ENCODE measurements at places on chromosomes 4 and X.
A peak's percentile ranks its signal among the peaks of the same experiment; 100 is the strongest.

GRCh38 chrX:40063555-40063954 is 34.2 kb downstream of the BCOR start:
- no peak for DNase-seq

GRCh38 chr4:7735395-7735794 is 204.3 kb downstream of the AFAP1 start:
- no peak for DNase-seq

- no peak for DNase-seq
These were observed 38.1 kb upstream of the ATXN3L start for GRCh38 chrX:13357925-13358324.

DNA sequence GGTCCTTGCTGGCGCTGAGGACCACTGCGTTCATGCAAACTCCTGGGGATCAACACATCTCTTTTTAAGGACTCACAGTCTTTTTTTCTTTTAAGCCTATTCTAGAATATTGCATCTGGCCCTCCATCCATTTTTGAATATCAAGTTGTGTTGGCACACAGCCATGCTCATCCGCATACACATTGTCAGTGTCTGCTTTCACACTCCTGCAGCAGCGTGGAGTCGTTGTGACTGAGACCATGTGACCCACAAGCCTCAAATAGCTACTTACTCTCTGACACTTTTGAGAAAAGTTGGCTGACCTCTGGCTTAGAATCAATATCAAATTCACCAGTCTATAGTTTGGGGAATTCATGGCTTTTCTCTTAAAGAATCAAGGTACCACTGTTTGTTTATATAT is 191.8 kb upstream of the S100G start:
- no peak for DNase-seq

DNA sequence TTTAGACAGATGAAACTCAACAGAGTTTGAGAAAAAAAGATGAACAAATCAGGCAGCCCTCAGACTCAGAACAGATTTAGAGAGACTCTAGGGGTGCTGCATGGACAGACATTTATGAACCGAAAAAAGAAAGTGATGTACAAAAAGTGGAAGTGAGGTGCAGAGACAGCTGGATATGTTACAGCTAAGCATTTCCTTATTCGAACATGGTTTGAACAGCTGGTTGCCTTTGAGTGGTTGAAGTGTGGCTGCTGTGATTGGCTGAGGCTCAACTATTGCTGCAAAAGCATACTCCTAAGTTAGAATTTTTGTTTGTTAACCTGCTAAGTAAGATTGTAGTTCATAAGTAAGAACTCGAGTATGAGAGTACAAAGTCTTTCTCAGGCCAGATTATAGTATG is 331.5 kb upstream of the PABPC4L start:
- DNase-seq, result no peak

DNA sequence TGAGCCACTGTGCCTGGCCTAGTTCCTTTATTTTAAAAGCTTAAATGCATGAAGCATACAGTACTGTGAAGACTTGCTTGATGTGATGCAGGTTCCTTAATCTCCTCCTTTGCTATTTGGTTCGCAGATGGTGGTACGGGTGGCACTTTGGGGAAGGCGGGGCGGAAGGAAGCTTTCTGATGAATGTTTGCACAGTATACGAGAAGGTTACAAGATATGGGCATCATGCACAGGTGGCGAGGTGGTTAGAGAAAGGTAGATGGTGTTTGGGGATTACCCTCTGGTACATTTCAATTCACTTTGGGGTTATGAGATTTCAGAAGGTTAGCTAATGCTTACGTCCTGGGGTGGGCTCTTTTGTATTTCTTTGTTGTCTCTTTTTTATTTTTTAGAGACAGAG is 17.2 kb downstream of the RHOH start:
- DNase-seq, result no peak

- no peak for DNase-seq
These were observed 53.0 kb upstream of the ATOH1 start for GRCh38 chr4:93775551-93775950.

DNA sequence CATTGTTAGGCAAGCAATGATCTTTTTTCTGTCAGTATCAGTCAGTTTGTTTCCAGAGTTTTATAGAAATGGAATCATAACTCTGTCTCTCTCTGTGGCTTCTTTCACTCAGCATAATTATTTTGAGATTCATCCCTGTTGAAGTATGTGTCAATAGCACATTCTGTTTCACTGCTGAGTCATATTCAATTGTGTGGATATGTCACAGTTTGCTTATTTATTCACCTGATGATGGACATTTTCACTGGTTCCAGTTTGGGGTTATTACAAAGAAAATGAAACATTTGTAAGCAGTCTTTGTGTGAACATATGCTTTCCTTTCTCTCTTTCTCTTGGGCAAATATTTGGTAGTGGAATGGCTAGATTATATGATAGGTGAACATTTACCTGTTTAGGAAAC is 10.2 kb upstream of the ZNF718 start:
- no peak for DNase-seq

- DNase-seq, result no peak
These were observed 409.2 kb upstream of the FGF13 start for GRCh38 chrX:139120760-139121159.

DNA sequence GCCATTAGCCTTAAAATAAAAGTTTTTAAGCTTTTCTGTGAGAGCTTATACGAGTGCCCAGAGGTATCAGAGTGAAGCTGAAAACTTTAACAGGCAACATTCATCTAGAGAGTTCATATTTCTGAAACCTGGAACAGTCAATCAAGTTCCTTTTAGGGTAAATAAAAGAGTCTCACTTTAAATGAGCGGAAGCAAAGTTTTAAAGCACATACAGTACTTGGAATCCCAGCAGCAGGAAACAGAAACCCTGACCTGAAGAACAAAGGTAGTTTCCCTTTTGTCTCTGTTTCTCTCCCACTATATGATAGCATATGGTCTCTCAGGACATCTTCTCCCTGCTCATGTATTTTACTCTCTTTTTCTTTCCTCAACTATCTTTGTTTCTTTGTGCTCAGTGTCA is 153.0 kb downstream of the ASB9 start:
- DNase-seq, result no peak

- DNase-seq, result no peak
These were observed 552.6 kb downstream of the GBA3 start for GRCh38 chr4:23245203-23245832.

GRCh38 chrX:154515090-154515965 is 704 bp downstream of the FAM3A start:
- DNase-seq, result peak; percentile 4

DNA sequence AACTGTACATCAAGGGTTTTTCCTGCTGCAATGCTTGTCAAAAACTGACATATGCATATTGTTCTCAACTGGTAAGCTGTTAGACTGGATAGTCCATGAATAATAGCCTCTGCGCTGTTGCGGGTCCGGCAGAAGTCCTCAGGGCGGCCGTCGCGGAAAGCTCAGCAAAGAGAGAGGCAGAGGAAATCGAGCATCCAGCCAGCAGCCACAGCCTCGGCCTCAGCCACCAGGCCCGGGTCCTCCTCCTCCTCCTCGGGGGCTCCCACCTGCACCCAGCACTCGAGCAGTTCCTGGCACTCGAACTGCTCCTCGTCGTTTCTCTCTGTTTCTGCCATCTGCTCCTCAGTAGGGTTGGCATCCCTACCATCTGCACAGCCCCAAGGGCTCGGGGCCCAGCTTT is 53.7 kb downstream of the UPRT start:
- DNase-seq, result no peak

- DNase-seq, result no peak
These were observed 1676.4 kb downstream of the PCDH7 start for GRCh38 chr4:32396507-32397070.

- DNase-seq, result no peak
These were observed 27.7 kb downstream of the FGF5 start for GRCh38 chr4:80294206-80294605.

GRCh38 chr4:150126201-150126863 is 48.1 kb downstream of the DCLK2 start:
- DNase-seq, result no peak
